ENCODE measurements at places on chromosomes 12 and 14.

- DNase-seq = no peak
Observed at GRCh38 chr12:85280984-85281630, 1.1 kb downstream of the ALX1 start.

DNA sequence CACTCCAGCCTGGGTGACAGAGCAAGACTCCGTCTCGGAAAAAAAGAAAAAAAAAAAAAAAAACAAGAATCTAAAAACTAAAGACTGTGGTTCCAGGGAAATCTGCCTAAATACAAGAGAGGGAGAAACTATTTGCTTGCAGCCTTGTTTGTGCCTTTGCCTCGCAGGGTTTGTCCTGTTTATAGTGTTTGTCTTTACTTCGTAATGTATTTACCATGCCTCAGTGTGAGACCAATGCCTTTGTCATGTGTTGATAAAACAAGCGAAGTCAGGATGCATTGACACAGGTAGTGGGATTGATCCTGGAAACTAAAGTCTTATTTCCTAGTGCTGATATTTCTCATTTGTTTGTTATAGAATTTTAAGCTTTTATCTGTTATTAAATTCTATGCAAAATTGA, 199.0 kb downstream of the EXOC5 start:
- no peak for DNase-seq

DNA sequence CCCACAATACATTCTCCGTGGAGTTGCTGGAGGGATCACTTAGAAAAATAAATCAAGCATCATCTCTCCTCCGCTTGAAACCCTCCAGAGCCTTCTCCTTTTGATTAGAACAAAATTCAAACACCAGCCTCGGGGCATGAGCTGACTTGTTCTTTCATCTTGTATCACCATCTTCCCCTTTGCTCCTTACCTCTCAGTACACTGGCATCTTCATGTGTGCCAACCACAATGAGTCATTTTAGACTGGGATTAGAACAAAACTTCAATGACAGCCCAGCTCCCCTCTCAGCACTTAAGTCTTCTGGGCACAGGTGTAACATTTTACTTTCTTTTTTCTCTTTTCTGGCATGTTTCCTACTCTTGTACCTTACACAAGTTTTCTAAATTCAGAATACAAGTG, 1159.2 kb upstream of the TMEM132C start:
- no peak for DNase-seq

DNA sequence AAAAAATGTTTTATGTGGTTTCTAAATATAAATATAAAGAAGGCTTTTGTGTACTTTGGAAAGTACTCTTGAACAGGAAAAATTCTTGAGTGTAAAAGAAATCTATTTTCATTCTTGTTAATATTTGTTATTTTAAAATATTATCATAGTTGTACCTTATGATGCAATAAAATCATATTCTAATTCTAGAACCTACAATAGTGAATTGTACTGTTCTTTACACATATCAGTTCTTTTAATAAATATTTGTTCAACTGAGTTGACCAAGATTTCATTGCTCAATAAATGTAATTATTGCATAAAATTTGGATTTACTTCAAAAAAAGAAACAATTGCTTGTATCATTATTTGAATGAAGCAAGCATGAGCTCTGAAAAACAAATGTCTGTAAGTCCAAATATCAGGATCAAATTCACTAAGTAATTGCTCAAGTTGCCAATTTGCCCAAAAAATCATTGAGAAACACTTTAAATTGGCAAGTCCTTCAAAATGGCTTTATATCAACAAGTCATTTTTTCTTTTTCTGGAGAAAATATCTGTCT, 191.6 kb upstream of the SLC16A7 start:
- no peak for DNase-seq

- DNase-seq = no peak
Observed at GRCh38 chr12:227286-227915, 13.4 kb upstream of the SLC6A12 start.

DNA sequence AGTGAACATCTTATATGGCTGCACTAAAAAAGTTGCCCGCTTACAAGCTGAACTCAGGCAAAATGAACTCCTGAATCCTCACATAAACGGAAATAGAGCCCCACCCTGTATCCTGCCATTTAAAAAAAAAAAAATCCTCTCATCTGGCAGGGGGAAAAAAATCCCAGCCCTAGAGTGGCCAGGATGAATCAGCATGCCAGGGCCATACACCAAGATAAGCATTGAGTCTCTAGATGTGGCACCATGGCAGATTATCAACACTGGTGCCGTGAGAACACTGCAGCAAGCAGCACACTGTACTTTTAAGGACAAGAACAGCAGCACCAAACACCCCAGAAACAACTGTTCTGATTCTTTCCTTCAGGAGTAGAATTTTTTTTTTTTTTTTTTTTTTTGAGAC, 65.5 kb downstream of the RASSF3 start:
- DNase-seq = peak; percentile 22

GRCh38 chr14:86331341-86331740, 801.4 kb downstream of the FLRT2 start:
- no peak for DNase-seq

- DNase-seq = no peak
Observed at GRCh38 chr14:86673523-86673969, 1143.6 kb downstream of the FLRT2 start.

DNA sequence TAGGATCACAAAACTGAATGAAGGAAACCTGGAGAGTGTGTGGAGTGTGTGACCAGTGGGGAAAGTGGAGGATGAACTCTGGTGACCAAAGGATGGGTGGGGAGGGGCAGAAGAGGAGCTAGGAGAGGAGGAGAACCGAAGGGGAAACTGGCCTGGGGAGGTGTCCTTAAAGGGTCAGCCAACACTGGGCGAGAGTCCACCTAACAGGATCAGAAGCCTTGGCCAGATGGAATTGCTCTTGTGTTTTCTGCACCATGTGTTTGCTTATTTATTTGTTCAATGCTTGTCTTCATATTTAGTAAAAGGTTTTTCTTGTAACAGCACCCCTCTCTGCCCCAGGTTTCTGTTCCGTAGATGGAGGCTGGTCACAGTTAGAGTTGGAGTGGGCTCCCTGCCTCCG, 34.5 kb upstream of the ATP23 start:
- DNase-seq = no peak

DNA sequence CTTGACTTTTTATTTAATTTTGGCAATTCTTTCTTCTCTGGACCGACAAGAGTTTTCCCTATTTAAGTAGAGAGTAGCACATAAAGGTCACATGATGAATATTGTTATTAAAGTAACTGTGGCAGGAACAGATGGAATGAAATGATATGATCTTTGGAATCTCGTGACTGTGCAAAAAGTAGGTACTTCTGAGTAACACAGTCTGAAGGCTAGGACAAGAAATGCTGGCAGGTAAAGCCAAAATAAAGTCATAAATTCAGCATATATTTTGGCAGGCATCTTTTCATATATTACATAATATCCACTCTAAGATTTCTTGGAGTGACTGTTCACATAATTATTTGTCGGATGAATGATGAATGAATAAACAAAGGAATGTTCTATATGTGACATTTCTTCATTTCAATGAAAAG, 121.4 kb downstream of the EFCAB11 start:
- peak; percentile 44 for DNase-seq

- DNase-seq = no peak
Observed at GRCh38 chr14:80223696-80224465, 12.6 kb upstream of the DIO2 start.

DNA sequence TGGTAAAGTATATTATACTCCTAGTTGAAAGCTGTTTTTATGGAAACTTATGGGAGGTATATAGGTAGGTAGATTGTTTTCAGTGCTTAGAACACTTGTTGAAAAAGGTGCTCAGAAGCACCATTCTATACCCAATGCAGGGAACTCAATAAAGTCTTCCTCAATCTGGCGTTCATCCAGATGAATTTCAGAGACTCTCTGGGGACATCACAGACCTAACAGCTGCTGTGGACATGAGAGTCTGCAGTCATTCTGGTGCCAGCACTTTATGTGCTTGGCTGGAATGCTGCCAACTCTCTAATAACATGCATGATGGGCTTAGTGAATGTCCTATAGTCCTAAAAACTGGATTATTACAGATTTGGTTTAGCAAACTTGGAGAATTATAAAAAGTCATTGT, 115.9 kb downstream of the NTN4 start:
- peak; percentile 94 for DNase-seq

DNA sequence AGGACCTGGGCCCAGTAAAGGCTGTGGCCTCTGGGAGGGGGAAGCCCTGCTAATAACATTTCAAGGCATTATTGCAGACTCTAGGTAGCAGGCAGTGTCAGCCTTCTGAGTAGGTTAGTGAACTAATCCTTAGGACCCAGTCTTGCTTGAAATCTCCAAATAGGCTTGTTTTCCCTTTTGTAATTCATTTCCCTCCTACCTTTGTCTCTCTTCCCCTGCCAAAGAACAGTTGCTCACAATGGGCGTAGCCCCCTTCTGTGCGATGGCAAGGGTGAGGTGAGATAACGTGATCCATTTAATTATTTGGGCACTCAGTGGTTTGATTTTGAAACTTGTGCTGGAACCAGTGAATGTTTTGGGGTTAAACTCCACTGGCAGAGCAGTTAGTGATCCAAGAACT, 10.9 kb downstream of the PELI2 start:
- no peak for DNase-seq

GRCh38 chr14:64444140-64444539, 21.2 kb upstream of the AKAP5 start:
- DNase-seq = no peak

DNA sequence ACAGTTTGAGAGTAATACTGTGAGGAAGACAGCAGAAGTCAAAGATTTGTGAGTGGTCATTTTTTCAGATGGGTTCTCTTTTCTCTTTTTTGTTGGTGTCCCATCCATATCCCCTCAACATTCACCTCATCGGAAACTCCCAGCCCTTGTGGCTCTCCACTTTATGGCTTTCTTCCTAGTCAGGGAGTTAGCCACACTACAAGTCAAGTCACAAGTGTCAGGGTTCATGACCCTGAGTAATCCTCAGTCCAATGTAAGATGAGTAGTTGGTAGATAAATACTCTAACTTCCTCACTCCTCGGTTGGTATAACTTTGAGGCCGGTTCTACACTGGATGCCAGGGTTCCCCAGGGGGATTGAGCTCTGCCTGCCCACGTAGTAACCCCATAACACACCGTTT, 41.4 kb downstream of the PTGER2 start:
- no peak for DNase-seq

GRCh38 chr12:32107359-32108267, 966 bp downstream of the BICD1 start:
- peak; percentile 7 for DNase-seq

DNA sequence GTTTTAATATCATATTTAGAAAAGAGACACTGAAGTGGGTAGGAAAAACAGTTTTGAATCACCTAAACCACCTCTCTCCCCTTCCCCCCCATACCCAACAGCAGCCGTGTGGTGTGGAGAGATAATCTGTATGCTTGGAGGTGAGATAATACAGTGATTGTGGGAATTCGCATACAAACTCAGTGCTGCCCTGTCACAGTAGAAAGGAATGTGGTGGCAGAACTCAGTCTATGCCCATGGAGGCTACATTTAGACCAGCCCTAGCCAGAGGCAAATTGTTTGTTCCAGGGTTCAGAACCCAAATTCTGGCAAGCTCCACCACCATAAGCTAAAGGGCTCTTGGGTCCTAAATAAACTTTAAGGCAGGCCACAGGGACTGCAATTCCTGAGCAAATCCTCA, 827.0 kb downstream of the C12orf50 start:
- no peak for DNase-seq

DNA sequence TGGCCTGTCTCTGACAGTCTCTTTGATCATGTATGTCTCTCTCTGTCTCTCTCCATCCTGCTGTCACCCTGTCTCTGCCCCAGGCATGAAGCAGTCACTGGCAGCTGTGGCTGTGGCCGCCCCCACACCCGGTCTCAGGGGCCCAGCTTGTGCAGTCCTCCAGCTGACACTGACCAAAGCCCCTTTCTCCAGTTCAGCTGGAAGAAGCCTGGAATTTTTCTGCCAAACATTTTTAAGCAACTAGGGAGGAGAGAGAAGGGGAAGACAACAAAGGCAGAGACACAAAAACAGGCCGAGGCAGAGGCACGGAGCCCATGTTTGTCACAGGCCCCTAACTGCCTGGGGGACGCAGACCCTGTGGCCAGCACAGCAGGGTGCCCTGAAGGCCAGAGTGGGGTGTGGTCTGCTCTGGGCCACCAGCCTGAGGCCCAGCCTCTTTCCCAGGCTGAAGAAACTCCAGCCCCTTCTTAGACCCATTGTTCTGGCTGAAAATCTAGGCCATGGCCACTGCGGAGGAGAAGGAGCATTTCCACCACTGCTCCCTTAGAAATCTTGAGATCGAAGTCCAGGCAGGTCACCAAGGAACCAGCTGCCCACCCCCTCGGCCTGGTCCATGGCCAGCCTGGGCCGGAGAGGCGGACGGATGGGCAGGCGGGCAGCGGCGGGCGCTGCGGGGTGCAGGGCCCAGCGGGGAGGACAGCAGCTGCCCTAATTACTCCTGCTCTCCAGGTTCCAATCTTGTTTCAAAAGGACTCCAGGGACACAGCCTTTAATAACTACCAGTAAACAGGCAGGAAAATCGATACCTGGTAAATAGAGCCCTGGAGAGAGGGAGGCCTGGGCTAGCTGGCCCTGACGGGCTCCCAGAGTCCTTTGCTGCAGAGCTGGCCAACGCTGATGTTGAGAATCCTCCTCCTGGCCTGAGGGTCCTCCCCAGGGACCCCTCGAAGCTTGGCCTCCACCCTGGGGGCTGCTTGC, 14.9 kb downstream of the DTX1 start:
- DNase-seq = peak; percentile 18

GRCh38 chr12:130870442-130871285, 1.2 kb upstream of the RAN start:
- DNase-seq = no peak

- DNase-seq = no peak
Observed at GRCh38 chr12:27367078-27367477, 34.4 kb downstream of the BMAL2 start.

GRCh38 chr12:77113971-77114370, 48.6 kb upstream of the E2F7 start:
- DNase-seq = no peak

DNA sequence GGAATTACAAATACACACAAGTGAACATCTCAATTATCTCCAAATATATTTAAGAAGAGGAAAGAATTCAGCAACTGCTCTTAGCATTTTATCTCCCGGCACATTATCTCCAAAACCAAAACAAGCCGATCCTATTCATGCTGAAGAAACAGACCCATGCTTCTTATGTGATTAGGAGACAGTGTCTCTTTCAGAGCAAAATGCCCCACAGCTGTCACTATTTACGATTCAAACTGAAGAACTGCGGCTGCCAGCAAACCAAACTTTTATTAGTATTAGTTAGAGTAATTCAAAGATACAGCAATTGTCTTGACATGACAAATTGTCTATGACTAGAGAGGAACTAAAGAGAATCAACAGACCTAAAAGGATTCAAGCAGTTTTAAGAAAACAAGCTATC, 79.4 kb downstream of the SETD3 start:
- no peak for DNase-seq

GRCh38 chr12:61991661-61992060, 268.5 kb upstream of the USP15 start:
- no peak for DNase-seq

DNA sequence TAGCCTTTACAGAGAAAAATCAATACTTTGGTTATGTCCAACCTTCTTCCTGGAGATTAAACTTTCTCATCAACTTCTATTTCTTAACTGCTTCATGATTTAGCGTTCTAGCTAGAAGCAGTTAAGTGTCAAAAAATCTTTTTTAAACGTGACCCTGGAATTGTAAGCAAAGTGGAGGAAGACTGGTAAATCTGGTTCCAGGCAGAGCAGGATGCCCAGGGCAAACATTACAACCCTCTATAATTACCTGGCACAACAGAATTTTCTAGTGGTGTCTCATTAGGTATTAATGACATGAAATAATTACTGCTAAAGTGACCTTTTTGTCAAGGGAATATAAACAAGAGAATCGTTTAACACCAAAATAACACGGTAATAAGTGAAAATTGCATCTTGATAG, 320.8 kb downstream of the MED13L start:
- no peak for DNase-seq
